ENCODE measurements at places on chromosomes 7 and 10. TPM values are rescaled to one million over a fixed set of nuclear protein-coding genes. Genes with fewer than 3 reads are reported as not detected.
A peak's percentile ranks its signal among the peaks of the same experiment; 100 is the strongest.

GRCh38 chr7:24346129-24346528 is 62.1 kb downstream of the NPY start:
- no peak for DNase-seq

- peak; percentile 89 for DNase-seq
These were observed 621 bp downstream of the P4HA1 start for GRCh38 chr10:73096041-73096448.

GRCh38 chr7:87505557-87506245 is 30.2 kb upstream of the ABCB4 start:
- no peak for DNase-seq

DNA sequence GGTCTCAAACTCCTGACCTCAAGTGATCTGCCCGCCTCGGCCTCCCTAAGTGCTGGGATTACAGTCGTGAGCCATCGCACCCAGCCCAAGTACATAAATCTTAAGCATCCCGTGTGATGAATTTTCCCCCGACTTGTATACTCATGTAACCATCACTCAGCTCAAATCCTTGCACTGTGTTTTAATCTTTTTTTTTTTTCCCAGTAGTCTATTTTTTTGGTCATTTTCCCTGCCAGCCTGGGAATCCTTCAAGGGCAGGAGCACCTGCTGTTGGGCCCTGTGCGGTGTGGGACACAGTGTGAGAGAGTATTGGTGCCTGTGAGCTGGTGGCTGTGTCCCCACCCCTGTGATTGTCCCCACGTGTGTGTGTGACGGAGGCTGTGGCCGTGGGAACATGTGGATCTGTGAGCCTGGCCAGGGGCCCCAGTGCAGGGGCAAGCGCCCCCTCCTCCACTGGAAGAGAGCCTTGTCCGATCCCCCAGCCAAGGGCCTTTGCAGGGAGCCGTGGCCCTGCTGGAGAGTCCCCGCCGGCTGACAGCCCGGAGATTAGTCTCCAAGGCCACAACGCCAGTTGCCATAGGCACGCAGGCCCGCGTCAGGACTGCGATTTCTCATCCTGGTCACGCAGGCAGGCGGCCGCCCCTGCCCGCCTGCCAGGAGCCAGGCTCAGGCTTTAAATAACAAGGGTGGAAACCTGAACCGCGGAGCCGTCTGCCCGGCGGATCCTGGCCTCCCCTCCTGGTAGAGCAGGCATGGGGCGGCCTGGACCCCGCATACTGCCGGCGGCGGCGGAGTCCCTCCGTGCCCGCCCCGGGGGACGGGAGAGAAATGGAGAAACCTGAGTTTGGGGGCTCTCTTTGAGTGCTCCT is 26.5 kb downstream of the GTF2IRD1 start:
- DNase-seq, result peak; percentile 93

GRCh38 chr10:22669163-22669711 is 45.1 kb downstream of the PIP4K2A start:
- DNase-seq, result no peak

GRCh38 chr10:88221010-88221973 is 357.9 kb downstream of the PTEN start:
- no peak for DNase-seq

DNA sequence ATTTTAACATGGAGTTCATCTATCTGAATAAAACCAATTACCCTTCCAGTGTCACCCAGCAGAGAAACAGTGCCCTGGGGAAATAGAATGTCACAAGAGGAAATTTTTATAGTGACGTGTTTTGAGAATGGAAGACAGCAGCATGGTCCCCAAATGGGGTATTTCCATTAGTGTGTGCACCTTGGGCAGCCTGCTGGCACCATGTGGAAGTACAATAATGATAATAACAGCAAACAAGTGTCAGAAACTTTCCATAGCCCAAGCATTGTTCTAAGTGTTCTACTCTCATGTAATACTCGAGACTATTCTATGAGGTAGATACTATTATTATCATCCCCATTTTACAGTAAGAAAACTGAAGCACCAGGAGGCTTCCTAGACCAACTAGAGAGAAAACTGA is 2.2 kb upstream of the PDE1C start:
- no peak for DNase-seq

- DNase-seq, result no peak
These were observed 124.7 kb downstream of the ELMO1 start for GRCh38 chr7:37323966-37324365.

- DNase-seq, result no peak
These were observed 190.8 kb upstream of the PRKCQ start for GRCh38 chr10:6770846-6771245.

GRCh38 chr10:87942884-87943527 is 79.6 kb downstream of the PTEN start:
- DNase-seq, result no peak

- no peak for DNase-seq
These were observed 56.0 kb downstream of the KAT6B start for GRCh38 chr10:74882427-74882826.

GRCh38 chr7:79287981-79288380 is 165.5 kb downstream of the MAGI2 start:
- DNase-seq, result no peak

DNA sequence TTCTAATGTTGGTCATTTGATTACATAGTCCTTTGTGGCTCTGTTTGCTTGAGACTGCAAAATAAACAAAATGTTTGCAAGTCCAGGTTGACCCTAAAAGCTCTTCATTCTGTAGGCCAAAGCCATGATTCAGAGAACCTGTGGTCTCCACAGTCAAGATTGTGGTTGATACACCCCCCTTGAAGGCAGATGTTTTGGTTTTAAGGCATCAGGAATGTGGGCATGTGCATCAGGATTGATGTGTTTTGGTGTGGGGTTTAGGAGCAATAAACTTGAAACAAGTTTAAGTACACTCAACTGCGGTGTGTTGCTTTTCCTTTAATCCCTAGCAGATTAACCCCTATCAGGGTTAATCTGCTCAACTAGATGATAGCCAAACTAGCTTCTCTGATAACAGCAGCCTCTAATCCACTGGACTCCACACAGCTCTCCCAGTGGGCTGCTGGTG is 379.1 kb upstream of the GALNT17 start:
- no peak for DNase-seq

DNA sequence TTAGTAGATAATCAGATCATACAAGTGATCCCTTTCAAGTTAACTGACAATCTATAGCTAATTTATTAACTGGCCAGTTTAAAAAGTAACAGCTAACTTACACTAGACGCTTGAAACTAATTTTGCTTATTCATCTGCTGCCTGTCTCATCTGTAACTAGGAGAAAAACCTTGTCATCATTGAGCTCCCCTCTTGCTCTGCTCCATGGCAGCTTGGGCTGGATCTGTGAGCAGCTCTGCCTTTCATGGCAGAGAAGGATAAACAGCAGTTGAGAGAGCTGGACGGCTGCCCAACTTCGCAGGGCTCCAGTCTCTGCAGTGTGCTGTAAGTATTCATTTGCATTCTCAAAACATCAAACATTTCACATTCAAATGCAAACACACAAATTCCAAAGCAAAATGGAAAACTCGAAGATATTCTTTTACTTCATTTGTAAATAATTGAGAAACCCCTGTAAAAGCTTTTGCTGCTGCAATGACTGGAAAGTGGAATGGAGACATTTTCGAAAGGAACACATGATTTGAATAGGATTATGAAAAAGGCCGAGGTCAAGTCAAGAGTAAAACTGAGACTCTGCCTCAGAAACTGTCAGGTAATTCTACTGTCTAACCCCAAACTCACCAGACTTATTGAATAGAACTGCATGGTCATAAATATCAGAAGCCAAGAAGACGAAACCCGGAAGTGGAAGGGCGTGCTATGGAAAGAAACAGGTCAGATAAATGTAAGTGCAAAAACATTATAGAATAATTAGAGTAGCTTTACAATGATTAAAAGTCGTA is 17.6 kb downstream of the SLC35B4 start:
- no peak for DNase-seq

DNA sequence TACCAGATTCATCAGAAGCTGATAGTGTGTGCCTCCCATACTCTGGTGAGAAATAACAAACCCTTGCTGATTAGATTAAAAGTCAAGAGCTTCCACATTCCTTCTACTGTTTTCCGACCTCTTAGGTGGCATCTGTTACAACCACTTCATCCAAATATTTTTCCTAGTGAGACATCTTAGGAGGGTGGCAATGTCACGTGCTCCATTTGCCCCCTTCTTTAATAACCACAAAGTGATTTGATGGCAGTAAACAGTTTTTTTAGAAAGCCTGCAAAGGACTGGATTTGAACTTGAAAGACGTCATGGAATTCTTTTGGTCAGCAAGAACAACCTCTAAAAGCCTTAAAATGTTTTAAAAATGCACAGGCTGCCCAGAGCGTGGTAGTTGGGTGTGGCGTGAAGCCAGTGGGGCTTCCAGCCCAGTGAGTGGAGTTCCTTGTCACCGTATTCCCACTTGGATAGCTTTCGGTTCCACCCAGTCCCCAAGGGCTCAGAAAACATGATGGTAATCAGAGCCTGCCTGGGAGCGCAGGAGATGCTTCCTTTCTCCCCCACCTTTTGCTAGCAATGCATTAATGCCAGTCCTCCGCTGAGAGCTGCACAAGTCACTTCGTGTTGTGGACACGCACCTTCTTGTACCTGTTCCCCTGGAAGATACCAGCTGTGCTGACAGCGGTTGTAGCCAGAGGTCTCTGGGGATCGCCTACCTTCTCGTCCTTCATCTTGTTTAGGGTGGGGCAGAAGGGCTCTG is 256.4 kb downstream of the KIAA1217 start:
- DNase-seq, result no peak

DNA sequence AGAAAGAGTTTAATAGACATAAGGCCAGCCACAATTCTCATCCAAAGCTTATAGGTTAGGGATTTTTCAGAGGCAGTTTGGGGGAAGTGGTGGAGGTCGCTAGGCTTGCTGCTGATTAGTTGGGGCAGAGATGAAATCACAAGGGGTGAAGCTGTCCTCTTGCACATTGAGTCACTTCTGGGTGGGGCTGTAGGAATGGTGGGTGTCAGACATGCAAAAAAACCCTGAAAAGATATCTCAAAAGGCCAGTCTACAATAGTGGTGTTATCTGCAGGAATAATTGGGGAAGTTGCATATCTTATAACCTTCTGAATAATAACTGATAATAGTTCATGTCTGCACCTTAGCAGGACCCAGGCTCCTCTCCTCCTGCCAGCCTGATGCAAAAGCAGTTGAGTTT is 2.1 kb downstream of the FAM24B start:
- DNase-seq, result no peak

- DNase-seq, result no peak
These were observed 56.9 kb downstream of the SORBS1 start for GRCh38 chr10:95504246-95504691.

GRCh38 chr10:131644864-131645658 is 255.7 kb upstream of the PPP2R2D start:
- DNase-seq, result peak; percentile 73

- DNase-seq, result no peak
These were observed 67.7 kb upstream of the NEUROD6 start for GRCh38 chr7:31408140-31408729.

DNA sequence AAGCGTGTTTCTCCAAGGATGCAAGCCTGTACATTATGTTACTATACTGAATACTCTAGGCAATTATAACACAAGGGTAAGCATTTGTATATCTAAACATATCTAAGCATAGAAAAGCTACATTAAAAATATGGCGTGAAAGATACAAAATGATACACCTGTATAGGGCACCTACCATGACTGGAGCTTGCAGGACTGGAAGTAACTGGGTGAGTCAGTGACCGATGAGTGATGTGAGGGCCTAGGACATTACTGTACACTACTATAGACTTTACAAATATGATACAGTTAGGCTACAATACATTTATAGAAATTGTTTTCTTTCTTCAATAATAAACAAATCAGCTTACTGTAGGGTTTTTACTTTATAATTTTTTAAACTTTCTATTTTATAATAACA is 1127.2 kb upstream of the LRRN3 start:
- DNase-seq, result no peak

DNA sequence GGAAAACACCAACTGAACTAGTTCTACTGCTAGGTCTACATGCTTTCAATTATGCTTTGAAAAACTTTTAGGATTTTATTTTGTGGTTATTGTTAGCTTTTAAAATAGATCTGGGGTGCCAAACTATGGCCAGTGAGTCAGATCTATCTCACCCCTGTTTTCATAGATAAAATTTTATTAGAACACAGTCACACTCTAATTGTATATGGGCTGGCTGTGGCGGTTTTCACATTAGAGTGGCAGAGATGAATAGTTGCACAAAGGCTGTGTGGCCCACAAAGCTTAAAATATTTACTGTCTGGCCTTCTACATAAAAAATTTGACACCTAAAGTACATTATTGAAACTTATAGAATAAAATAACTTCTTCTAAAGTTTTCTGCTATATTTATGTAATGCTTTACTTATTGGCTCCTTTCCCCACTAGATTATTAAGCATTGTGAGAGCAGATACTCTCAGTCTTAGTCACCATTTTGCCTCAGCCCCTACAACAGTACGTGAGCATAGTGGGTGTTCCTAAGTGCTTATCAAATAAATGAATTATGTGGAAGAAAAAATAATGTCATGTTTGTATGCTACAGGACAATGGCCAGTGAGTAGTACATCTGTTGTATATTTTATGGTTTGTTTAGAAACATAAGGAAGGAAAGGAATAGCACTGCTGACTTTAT is 5.4 kb upstream of the SUV39H2 start:
- no peak for DNase-seq

DNA sequence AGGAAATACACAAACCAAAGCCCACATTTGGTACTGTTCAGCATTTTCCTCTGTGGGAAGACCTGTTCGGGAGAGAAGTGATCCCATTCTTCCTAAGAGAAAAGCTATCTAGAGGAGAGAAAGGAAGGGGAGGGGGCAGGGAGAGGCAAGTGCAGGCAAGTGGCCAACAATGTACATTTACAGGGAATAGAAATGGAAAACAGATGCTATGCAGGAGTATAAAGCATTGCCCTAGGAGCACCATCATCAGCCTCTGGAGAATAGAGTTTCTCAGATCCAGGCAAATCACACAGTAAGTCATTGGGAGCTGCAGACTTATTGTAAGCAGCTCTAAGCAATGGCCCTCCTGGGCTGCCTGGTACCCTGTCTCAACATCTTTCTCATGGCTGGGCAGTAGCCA is 424.4 kb upstream of the AUTS2 start:
- DNase-seq, result no peak

- peak; percentile 87 for DNase-seq
These were observed 23.6 kb upstream of the VPS41 start for GRCh38 chr7:38932509-38933168.

Gene FAM25C
- total RNA-seq, result not detected

Gene VWDE
- not detected for total RNA-seq

Gene CPN1
- not detected for total RNA-seq

Gene ADCYAP1R1
- not detected for total RNA-seq

Gene TAS2R60
- not detected for total RNA-seq

Gene ST7
- total RNA-seq, result 68.5 TPM

Gene ASB10
- total RNA-seq, result not detected

Gene PPP1R17
- total RNA-seq, result not detected

Gene MBLAC1
- 2.3 TPM for total RNA-seq

Gene CCDC146
- 5.1 TPM for total RNA-seq

Gene LBX1
- not detected for total RNA-seq

Gene NUTM2A
- total RNA-seq, result 1.2 TPM

Gene MYPN
- 1.0 TPM for total RNA-seq

All from osteocyte (in vitro differentiated cells).